ENCODE measurements at places on chromosomes 4 and X. TPM values are rescaled to one million over a fixed set of nuclear protein-coding genes. Genes with fewer than 3 reads are reported as not detected.

DNA sequence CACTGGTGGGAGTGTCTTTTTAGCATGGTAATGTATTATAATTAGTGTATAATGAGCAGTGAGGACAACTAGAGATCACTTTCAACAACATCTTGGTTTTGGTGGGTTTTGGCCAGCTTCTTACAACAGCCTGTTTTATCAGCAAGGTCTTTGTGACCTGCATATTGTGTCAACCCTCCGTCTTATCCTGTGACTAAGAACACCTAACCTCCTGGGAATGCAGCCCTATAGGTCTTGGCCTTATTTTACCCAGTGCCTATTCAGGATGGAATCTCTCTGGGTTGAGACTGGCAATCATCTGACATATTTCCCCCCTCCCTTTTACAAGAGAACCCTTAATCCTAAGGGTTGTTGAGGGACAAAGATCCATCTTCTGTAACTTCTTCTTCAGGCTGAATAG lies 21.9 kb upstream of the ADH4 start:
- DNase-seq = no peak

DNA sequence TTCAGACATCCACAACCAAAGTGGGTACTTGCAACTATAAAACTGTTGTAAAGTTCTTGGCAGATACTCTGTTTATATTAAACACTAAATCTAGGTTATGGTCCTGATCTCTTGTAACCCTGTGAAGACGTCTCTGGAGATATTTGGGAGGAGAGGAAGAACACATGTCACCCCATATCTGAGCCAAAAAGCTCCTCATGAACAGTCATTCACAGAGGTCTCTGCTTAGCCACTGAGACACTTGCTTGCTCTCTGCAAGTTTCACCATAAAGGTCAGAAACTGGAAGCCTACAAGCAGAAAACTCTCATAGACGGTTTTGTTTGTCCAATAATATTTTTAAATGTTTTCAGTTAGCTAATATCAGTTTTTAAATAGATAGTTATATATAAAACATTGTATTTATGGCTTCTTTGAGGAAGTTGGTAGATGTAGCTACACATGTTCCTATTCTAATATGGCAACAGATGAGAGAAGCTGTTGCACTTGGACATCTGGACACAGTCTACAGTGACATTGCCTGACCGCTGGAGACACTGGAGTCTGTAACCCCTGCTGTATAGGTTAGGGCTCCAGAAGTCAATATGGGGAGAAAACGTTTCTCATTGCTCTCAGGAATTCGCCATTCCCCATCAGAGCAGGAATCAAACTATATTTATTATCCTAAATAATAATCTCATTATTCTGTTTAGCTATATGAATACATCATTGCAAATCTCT lies 73.6 kb downstream of the C4orf46 start:
- no peak for DNase-seq

GRCh38 chrX:129875669-129876068 lies 30.3 kb upstream of the UTP14A start:
- no peak for DNase-seq

Gene MND1
- total RNA-seq = 7.9 TPM

Gene RFC1
- total RNA-seq = 33.3 TPM

Gene DDX53
- total RNA-seq = 2.3 TPM

All from prostate gland (tissue), 2 donors.